ENCODE measurements at places on chromosomes 11 and 22.

DNA sequence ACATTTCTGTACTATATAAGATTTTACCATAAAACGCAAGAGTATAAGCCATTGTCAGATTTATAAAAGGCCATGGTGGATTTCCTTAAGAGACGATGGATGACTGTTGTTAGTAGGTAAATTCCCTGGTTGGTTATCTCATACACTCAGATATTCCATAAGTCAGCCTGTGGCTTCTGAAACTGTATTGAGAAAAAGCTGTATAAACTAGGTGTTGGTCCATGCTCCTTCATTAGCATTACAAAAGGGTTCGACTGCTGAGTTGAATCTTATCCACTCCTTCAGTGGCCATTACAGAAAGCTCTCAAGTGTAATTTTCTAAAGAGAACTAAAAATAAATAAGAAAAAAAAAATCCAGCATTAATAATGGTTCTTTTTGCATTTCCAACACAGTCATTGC lies 5.3 kb downstream of the GRAP2 start:
- no peak for DNase-seq

DNA sequence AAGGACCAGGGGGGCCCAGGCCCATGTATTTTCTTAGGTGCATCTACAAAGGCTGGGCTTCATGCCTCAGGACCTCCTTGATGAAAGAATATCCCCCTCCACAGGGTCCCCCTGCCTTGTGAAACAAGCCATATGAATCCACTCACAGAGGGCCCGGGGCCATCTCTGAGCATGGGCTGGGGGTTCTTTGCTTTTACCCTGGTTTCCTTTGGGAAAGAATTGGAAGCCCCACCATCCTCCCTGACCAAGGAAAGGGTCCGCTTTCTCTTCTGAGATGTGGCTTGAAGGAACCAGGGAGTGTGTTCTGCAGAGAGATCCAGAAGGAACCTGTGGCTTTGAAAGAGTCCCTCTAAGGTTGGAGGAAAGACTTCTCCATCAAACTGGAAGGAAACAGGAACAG lies 9.2 kb upstream of the ANO1 start:
- DNase-seq = no peak

DNA sequence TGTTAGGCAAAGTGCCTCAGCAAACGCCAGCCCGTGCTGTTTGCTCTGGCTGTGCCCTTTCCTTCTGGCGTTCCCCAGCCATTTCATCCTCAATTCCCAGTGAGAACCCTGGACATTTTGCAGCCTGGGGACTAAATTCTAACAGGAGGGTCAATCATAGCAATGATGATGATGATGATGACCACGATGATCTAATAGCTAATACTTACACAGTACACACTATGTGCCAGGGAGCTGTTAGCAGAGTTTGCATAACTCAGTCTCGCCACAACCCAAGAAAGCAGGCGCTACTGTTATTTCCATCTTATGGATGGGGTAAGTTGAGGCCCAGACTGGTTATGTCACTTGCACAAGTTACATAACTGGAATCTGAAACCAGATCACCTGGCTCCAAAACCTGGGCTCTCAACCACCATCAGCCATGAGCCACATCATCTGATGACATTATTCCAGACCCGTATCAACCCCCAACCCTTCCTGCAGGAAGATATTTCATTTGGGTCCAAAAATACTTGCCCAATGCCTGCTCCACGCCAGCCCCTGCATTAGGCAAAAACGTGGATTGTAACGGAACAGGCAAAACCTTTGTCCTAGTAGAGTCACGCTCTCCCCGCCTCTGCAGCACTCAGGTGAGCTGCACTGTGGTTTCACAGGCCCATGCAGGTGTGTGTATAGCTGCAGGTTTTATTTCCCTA lies 132.6 kb upstream of the SERPIND1 start:
- no peak for DNase-seq

- no peak for DNase-seq
These were observed 1.3 kb downstream of the DENND5A start for GRCh38 chr11:9263840-9264315.

DNA sequence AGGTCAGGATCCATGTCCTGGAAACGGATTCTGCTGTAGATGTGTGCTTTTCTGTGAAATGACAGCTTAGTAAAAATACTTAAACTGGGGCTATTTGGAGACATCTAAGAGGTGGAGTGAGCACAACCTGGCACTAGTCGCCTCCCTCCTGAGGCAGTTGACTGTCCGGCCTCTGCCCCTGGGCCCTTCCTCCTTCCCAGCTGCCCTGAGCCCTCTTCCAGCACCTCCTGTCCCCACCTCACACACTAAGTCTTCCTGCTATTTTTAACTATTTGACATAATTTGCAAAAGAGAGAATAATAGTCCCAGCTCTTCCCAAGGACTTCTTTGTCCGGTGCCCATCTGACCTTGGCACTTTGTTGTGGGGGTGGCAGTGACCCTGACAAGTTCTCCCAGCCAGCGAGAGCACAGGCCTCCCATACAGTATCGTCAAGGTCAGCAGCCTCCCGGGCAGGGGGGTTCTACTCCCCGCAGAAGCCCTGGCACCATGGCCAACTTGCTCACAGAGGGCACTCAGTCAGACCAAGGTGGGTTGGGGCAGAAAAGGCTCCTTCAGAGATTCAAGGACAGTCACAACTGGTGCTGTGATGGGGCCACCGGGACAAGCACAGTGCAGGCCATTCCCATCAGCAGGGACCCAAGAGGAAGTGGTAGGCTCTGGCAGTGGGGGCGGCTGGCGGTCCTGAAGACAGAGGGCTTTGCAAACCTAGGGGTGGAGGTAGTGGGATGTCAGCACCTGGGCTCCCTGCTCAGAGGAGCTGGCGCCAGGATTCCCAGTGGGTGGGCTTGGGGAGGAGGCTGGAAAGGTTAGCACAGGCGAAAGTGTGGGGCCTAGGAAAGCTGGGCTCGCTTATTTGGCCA lies 5.5 kb upstream of the NEAT1 start:
- no peak for DNase-seq

GRCh38 chr11:75280227-75280701 lies 39.7 kb downstream of the TPBGL start:
- DNase-seq = peak; percentile 76

DNA sequence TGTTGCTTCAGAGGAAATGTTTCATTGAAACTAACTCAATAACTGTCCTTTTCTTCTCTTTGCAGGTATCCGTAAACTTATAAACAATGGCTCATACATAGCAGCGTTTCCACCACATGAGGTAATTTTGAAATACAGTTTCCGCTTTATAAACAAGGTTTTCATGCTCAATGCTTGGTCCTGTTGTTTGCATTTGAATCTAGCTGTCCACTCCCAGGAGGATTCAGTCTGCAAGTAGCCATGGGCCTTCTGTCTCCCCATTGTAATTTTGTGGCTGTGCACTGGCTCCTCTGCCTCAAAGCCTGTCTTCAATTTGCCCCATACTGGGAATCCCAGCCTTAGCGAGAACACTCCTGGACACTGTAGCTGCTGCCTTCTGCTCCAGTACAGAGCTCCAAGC lies 34.7 kb downstream of the MUC15 start:
- no peak for DNase-seq

GRCh38 chr22:50599816-50600455 lies 657 bp upstream of the MAPK8IP2 start:
- peak; percentile 81 for DNase-seq

DNA sequence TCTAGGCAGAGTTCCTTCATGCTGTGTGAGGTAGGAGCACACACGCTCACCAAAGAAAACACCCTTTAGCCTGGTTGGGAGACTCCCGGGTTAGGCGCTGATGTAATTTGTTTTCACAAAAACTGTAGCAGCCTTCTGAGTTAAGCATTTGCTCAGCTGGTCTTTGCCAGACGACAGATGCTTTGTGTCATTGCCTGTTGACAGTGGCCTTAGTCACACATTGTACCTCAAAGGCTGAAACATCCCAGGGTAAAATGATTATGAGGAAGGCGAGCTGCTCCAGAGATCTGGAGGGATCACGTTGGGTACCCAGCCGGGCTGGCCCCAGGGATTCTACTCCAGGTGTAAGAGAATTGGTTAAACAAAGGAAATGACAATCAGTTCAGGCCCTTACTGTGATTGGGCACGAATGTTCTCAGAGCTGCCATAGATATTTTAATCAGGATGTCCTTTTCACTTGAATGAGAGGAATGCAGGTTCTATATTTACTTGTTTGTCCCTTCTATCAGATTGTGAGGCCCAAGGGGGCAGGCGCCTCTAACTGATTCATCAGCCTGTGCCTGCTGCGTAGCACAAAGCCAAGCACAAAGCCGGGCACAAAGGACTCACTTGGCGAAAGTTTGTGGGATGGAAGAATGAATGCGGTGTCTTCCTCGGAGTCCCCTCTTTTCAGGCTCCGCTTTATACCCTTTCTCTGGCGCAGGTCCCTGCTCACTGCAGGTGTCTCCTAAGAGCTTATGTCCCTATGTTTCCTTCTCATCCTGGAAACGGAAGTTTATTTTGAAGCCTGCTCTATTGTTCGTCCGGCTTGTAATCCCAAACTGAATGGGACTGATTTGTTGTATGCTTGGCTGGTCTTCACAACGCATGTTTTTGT lies 47.1 kb downstream of the ADM start:
- DNase-seq = peak; percentile 82

DNA sequence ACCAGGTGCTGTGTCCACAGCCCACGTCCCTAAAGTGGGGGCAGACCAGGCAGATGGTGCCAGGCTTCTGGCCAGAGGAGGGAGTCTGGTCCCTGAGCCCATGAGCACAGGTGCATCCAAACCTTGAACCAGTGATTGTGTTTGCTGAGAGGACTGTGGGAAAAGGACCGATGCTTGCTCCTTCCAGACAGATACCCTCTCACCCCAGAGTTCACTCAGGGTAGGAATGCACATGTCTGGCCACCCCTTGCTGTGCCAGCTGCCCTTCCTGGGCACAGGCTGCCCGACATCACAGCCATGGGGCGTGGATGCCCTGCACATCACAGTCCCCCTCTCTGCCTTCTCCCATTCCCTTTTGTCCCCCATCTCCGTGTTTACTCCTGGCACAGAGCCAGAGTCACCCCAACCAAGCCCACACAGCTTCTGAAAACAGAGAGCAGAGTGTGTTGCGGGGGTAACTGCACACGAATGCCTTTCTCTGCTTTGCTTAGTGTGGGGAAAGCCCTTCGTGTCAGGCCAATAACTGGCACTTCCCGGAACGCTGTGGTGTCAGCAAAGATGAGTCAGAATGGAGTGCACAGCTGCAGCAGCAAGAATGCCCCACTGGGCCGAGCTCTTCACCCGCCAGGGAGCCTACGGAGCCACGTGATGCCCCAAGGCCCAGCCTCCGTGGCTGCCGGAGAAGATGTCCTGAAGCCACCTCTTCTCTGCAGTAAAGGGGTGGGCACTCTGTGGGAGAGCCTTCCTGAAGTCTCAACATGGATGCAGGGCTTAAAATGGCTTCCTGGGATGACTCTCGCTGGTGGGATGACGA lies 7.6 kb downstream of the CARS1 start:
- DNase-seq = no peak

GRCh38 chr11:74683279-74683871 lies 47.9 kb downstream of the CHRDL2 start:
- peak; percentile 73 for DNase-seq

DNA sequence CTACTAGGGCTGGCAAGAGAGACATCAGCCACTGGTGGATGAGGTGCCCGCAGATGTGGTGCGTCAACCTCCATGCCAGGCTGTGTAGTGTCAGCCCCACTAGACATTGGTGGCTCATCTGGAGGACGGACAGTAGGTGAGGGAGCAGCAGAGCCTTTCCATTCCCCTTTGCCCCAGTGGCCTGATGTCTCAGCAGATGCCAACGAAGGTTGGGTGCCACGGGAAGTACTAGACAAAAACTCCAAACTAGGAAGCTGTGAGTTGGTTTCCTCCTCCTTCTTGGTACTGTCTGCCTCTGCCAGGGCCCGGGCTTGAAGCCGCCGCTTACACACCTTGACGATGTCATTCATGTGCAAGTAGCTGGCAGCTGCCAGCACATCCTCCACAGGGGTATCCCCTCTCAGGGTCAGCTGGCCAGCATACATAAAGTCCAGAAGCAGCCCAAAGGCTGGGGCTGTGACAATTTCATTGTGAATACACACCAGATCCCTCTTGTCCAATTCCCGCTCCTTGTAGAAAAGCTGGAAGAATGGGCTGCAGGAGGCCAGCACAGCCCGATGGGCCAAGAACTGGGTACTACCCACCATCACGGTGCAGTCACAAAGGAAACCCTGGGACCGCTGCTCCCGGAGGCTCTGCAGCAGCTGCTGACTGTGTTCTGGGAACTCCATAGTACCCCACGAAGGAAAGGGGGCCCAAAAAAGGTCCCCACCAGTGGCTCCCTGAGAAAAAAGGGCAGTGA lies 795 bp downstream of the ZBTB3 start:
- no peak for DNase-seq

DNA sequence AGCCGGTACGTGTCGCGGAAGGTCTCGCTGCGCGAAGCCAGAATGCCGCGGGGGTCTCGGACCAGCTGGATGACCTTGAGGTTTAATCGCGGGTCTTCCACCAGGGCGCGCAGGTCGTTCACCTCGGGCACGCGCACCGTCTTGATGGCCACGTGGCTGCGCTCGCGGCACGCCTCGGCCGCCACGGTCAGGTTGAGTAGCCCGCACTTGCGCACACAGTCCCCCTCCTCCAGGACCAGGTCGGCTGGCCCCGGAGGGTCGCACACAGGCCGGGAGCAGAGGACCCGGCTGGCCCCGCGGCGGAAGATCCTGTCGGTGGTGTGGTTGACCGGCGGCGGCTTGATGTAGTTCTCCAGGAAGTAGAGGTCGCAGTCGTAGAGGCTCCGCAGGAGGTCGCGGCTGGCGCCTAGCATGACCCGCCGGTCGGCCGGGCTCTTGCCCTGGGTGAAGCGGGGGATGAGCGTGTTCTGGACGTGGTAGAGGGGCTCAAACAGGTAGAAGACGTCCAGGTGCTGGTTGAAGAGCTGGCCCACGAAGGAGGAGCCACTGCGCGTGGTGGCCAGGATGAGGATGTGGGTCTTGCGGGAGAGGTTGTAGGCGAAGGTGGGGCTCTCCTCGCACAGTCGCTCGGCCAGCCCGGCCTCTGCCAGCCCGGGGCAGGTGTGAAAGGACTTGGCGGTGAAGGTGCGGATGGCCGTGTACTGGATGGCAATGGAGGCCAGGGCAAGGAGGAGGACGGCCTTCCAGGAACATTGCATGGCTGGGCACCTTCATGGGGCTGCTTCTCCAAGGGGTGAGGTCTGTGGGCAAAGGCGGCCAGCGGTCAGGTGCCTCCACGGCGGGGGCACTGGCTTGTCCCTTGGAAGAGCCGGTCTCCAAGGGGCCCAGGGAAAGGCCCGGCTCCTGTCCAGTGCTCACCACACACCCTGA lies 15.0 kb downstream of the CHST1 start:
- DNase-seq = no peak

GRCh38 chr22:49849161-49850020 lies 4.3 kb upstream of the ZBED4 start:
- DNase-seq = no peak

- no peak for DNase-seq
These were observed 82.7 kb downstream of the CADM1 start for GRCh38 chr11:115421352-115421991.

GRCh38 chr11:70364178-70364577 lies 34.2 kb upstream of the CTTN start:
- DNase-seq = no peak

DNA sequence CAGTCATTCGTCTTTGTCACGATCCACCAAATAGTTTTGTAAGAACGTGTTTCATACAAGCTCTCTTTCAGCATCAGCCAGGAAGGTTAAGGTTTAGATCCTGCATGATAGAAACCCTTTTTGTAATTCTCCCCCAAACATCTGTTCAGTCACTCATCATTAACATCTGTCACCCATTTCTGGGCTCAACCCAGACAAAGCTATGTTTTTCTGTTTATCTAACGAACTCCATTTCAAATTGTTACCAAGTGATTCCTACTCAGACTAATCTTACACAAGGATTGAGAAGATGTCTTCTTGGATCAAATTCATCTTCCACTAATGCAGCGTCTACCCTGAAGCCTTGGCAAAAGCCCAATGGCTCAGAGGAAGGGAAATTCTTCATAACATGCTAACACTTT lies 58.8 kb downstream of the FZD4 start:
- DNase-seq = no peak

GRCh38 chr11:67056267-67057204 lies at the start of gene RHOD:
TSS of gene RHOD (plus strand) at chr11:67056847. CDS start at chr11:67056903, 56 bp downstream.
- peak; percentile 85 for DNase-seq
